ENCODE measurements at places on chromosomes 2 and 18.

GRCh38 chr2:9306911-9307310 is 100.3 kb downstream of the ASAP2 start:
- DNase-seq = no peak

DNA sequence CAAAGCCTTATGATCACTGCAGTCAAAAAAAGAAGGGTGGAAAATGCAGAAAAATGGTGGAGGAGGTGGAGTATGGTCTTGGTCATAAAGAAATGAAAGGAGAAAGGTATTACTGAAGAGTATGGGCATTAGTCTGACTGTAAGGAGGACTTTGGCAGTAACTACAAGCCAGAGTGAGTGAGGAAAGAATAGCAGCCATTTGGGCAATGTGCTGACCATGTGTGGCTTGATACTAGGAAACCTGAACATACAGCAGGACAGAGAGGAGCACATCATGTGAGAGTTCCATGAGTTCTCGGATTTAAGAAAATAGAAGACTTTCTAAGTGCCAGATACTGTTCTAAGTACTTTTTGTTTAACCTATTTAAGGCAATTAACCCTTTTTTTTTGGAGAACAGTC is 8.5 kb downstream of the DTNA start:
- DNase-seq = no peak

GRCh38 chr2:85427300-85427835 is 8.9 kb downstream of the SH2D6 start:
- DNase-seq = no peak

DNA sequence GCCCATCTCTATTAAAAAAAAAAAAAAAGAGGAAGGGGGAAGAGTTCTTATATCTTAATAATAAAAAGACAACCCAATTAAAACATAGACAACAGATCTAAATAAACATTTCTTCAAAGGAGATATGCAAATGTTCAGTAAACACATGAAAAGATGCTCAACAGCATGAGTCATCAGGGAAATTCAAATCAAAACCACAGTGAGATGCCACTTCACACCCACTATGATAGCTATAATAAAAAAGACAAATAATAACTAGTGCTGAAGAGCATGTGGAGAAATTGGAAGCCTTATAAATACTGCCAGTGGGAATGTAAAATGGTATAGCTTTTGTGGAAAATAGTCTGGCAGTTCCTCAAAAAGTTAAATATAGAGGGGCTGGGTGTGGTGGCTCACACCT is 61.5 kb upstream of the CYP20A1 start:
- DNase-seq = no peak

DNA sequence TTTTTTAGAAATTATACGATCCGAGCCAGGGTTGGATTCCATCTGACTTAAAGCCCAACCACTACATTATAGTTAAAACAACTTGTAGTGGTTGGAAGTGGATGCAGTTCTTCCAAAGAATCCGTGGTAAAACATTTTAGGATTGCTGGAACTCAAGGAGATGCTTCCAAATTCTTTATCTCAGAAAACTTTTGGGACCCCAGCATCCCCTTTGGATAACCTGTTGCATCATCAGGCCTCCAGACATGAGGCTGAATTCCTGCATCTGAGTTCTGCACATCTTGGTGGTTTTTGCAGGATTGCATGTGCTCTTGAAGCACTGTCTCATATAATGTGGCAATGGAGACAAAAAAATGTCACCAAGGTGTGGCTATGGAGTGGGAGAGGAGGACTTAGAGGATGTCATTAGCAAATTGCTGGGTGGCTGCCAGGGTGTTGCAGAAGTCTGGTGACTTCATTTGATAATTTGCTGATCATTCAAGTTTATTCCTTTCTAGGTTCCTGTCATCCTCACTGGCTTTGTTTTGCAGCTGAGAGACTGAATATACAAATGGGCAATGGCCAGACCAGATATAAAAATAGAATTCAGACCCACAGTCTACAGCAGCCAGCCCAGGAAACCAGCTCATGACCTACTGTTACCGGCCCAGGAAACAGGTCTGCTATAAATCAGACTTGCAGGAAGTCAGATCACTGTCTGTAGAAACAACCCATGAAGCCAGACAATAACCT is 207.7 kb downstream of the BCL2 start:
- no peak for DNase-seq

DNA sequence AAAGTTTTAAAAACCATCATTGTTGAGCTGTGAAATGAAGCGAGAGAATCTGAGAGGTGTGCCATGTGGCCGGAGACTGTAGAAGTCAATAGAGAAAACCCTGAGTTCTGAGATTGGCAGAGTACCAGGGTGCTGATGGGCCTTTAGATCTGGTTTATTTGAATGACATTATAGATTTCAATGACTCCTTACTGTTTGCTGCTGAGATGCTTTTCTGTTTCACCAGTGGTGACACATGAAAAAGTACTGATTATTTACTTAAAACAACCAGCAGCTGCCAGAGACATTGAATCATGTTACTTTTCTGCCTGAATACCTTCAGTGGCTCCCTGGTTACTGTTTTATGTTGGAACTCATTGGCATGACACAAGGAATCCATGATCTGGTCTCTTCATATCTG is 602.7 kb upstream of the ZNF804A start:
- no peak for DNase-seq

DNA sequence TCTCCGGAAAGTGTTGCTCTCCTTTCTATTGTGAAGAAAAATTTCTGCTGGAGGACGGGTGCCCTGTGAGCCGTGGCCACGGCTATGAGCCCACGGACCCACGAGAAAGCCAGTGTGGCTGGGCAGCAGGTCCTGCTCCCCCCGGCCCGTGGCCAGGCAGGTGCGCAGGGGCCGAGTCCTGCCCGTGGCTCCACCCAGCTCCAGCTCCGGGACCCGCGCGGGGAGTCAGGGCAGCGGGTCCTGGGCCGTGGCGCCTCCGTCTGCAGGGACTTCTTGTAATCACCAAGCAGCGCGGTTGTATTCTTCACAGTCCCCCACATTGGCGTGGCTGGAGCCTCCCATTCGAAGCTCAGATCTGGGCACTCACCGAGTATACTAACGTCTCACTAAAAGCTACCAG is 43.0 kb downstream of the SALL3 start:
- no peak for DNase-seq

- no peak for DNase-seq
Observed at GRCh38 chr2:129062146-129062912, 743.7 kb upstream of the HS6ST1 start.

DNA sequence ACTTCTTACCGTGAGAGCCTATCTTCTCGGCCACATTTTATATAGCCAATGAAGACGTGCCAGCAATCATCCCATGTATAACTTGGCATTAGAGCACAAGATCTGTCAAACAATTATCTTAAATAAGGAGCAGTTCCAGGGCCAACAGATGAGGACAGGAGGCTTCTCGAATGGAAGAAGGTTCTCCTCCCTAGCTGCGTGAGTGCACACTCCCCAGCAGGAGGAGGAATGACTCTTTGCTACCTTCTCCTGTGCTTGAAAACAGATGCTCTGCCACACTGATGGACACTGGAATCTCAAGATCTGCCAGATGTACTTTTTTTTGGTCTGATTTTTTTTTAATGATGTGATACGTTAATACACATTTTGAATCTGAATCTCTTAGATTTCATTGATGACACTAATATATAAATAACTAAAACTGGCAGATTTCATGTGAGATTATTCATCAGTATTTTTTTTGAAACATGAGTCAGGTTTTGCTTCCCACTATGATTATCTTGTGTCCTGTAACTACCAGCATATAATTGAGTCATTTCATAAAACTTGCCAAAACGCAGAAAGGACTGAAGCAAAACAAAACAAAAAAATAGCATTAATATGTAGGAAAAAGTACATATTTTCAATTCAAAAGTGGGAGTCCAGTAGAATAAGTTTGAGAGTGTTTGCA is 626 bp upstream of the VIT start:
- no peak for DNase-seq
